ENCODE measurements at places on chromosomes 13 and 19. TPM values are rescaled to one million over a fixed set of nuclear protein-coding genes. Genes with fewer than 3 reads are reported as not detected.

The PPFIA3 gene
- total RNA-seq = 3.1 TPM

The DZIP1 gene
- 44.5 TPM for total RNA-seq

The CLDND2 gene
- not detected for total RNA-seq

The TJP3 gene
- not detected for total RNA-seq

The RPL18 gene
- total RNA-seq = 1,434 TPM

The SULT2A1 gene
- total RNA-seq = not detected

The PRTN3 gene
- total RNA-seq = not detected
